Heart right ventricle (tissue), 16 donors: ENCODE measurements at places on chromosomes 11 and 22. TPM values are rescaled to one million over a fixed set of nuclear protein-coding genes. Genes with fewer than 3 reads are reported as not detected.
A peak's percentile ranks its signal among the peaks of the same experiment; 100 is the strongest.

- no peak for DNase-seq
These were observed 40.8 kb upstream of the FTH1 start for GRCh38 chr11:62008193-62008592.

DNA sequence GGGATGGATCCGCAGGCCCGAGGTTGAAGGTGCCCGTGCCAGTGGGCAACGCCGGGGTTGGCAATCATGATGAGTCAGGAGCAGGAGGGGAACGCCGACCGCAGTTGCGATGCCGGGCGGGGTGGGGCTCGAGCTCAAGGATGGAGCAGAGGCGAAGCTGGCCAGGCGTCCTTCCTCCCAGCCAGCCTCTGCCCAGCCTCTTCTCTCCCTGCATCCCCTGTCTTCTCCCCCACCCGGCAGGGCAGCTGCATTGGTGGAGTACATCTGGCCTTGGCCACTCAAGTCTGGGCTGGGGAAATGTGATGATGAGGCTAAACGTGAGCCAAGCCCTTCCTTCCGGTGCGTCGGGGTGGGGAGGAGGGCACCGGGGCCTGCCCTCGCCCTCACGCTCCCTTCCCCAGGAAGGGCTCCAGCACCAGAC, 3.9 kb downstream of the IFITM10 start:
- no peak for DNase-seq

DNA sequence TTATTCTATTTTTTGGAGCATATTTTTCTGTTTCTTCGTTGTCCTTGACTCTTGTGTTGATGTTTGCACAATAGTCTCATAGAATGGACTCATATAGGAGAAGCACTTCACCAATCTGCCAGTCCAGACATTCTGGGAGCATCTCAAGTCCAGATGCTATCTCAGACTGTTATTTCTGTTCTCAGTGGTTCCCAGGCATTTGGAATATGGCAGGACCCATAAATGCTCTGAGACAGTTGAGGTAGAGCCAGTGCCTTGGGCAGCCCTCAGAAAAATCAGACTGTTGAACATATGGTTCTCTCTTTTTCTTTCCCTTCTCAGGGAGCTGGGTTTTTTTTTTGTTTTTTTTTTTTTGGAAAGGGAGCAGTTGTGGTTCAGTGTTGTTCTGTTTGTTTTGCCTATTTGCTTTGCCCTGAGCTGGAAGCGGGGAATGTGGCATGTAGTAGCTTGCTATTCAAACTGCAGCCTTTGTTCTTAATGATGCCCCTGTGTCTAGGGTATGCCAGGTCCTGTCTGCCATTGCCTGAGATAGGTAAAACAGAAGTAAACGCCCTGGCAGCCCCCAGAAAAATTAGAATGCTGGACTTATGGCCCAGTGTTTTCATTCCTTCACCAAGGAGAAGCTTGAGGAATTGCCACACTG, 3.7 kb upstream of the MS4A2 start:
- no peak for DNase-seq

DNA sequence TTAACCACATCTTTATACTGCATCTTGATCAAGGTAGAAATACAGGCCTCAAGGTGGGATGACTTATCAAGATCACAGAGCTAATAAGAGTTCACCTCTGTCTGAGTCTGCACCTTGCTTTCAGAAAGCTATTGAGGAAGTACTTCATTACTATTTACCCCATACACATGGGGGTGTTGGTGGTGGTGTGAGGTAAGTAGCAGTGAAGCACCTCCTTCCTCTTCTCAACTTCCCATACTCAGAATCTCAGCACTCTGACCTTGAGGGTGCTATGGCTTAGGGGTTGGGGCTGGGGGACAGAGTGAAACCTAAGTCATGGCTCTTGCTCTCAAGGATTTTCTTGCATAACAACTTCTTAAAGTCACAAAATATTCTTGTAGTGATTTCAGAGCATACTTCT, 56.9 kb downstream of the ME3 start:
- DNase-seq: no peak

The IGLL1 gene
- total RNA-seq: not detected

GRCh38 chr11:9760193-9760575, 96.3 kb downstream of the SWAP70 start:
- peak; percentile 92 for DNase-seq
